ENCODE measurements at places on chromosomes 2 and 18. TPM values are rescaled to one million over a fixed set of nuclear protein-coding genes. Genes with fewer than 3 reads are reported as not detected.

Gene UGT1A8
- total RNA-seq: not detected

Gene C2orf49
- total RNA-seq: 15.7 TPM

Gene CCNT2
- total RNA-seq: 29.3 TPM

Gene YWHAQ
- total RNA-seq: 229 TPM

Gene FOXD4L1
- total RNA-seq: 0.71 TPM

GRCh38 chr2:113105047-113105785 lies 22.2 kb upstream of the IL1RN start:
- H3K4me1 ChIP-seq: no peaks in the 10 kb centered on the region
- no peaks in the 10 kb centered on the region for H3K27me3 ChIP-seq
- H3K4me3 ChIP-seq: no peak overlapping the region
- H3K36me3 ChIP-seq: no peaks in the 10 kb centered on the region
- no peak for DNase-seq
- H3K27ac ChIP-seq: peak overlapping the region; percentile 25

DNA sequence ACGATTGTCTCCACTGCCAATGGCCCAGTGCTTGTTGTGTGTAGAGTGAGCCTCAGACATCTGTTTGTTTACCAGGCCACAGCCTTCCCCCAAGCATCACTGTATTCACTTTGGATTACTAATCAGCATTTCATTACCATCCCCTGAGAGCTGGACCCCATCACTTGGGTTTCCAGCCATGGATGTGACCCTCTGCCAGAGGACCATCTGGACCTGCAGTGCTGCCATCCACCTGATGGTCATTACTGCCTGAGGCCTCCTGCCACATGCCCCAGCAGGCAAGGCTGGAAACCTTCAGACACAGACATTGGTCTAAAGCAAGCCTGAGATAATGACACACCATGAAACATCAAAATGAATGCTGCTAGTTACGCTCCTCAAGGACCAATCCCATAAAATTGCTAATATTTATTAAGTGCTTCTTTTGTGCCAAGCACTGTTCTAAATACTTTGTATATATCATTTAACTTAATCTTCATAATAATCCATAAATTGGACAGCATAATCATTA lies 2096.3 kb upstream of the CELF4 start:
- DNase-seq: no peak
- H3K4me3 ChIP-seq: no peak overlapping the region
- H3K4me1 ChIP-seq: no peaks in the 10 kb centered on the region
- no peak overlapping the region for H3K27ac ChIP-seq
- no peaks in the 10 kb centered on the region for H3K27me3 ChIP-seq

DNA sequence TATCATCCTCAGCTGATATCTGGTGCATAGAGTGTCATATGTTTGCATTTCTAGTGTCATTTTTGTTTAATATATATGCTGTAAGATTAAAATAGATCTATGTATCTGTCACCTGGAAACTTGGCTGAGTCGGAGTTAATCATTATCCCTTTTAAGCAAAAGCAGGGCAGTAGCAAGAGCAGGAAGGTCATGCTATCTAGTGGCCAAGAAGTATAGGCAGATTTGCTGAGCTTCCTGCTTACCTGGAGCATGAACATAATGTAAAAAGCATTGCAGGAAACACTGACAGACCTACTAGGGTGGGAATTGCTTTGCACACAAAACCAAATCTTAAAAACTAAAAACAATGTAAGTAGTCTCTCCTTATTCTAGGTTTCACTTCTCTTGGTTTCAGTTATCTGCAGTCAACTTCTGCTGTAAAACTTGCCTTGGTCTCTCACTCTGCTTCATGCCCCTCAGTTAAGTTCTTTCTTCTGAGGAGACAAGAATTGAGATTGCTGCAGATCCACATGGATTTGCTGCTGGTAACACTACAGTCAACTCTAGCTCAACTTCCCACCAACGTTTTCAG lies 295.3 kb downstream of the CDH7 start:
- no peak overlapping the region for H3K4me3 ChIP-seq
- no peak for DNase-seq
- H3K36me3 ChIP-seq: no peaks in the 10 kb centered on the region
- no peak overlapping the region for H3K27ac ChIP-seq
- H3K4me1 ChIP-seq: no peaks in the 10 kb centered on the region

DNA sequence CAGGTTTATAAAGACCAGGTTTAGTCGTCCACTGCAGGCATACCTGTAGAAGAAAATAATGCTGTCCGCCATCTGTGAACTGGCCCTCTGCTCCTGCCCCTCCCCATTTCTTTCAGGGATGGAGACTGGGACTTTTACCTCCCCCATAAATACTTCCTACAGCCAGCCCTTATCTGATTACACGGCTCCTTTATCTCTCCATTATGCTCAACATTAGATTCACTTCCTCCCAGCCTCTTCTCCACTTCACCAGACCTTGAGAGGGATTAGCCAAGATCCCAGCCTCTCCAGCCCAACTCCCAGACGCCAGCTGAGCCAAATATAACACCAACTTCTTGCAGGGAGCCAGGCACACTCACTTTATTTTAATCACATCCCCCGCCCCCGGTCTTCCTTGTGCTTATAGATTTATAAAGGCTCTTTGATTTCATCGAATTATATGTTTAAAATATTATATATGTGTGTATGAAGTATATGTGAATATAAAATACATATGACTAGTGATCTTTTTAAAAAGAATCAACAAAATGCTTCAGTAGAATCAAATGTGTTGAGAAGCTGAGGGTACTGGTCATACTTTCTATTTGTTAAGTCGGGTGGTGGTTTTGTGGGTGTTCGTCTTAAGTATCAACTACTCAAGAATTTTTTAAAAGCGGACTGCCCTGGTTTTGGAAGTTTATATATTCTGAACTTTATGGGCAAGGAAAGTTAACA lies 81.0 kb downstream of the SPRED2 start:
- peak; percentile 36 for DNase-seq
- no peaks in the 10 kb centered on the region for H3K27me3 ChIP-seq
- no peak overlapping the region for H3K27ac ChIP-seq

DNA sequence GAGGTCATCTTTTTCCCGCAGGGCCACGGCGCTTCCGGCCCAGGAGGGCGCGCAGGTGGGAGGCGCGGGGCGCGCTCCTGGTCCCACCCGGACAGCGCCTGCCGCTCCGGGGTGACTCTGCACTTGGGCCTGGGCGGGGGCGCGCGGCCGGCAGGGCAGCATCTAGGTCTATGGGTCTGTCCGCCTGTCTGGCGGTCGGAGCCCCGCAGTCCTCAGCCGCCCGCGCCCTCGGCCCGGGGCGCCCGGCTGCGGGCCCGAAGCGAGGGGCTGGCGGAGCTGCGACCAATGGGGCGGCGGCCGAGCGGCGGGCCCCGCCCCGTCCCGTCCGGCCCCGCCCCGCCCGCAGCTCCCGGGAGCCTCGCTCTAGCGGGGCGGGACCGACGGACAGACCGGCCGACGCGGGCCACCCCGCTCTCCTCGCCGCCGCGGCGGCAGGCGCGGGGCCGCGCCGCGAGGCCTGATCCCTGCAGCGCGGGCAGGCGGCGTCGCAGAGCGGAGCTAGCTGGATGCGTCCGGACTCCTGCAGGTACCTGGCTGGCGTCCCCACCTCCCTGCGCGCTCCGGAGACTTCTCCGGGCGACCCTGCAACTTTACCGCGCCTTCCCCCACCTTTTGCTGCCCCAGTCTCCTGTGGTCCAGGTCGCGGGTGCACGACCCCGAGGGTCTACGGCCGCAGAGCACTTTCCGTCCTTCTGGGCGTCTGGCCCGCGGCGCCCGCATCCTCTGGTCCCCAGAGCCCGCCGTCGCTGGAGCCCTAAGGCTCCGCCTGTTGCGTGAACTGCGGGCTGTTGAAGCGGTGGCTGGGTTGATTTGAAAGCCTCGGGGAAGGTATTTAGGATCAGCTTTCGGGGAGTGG lies at the start of gene KCNS3:
KCNS3 (plus strand) TSS at position 387 of the 856 bp plus-strand sequence. CDS start 52,342 bp downstream, outside the sequence.
- H3K4me3 ChIP-seq: peak within 1 kb of the TSS; percentile 72
- H3K27me3 ChIP-seq: peaks cover 4% of the 10 kb centered on the region
- H3K36me3 ChIP-seq: no peaks in the 10 kb centered on the region
- H3K4me1 ChIP-seq: peaks cover 10% of the 10 kb centered on the region

DNA sequence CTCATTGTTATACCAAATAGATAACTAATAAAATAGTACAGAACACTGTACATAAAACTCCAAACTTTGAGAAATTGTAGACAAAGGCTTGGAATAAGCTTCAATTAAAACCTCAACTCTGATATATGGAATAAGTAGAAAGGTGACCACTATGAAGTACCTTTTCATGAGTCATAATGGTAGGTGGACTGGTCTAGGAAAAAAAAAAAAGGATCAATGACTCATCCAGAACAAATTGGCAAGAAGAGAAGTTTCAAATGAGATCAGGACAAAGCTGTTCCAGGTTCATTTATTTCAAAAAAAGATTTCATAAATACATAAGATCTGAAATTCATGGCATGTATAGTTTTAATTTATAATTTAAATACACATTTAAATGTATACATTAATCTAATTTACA lies 769.7 kb downstream of the SUCLG1 start:
- H3K4me1 ChIP-seq: no peaks in the 10 kb centered on the region
- DNase-seq: no peak
- H3K36me3 ChIP-seq: no peaks in the 10 kb centered on the region
- H3K27me3 ChIP-seq: no peaks in the 10 kb centered on the region
- H3K4me3 ChIP-seq: no peak overlapping the region

DNA sequence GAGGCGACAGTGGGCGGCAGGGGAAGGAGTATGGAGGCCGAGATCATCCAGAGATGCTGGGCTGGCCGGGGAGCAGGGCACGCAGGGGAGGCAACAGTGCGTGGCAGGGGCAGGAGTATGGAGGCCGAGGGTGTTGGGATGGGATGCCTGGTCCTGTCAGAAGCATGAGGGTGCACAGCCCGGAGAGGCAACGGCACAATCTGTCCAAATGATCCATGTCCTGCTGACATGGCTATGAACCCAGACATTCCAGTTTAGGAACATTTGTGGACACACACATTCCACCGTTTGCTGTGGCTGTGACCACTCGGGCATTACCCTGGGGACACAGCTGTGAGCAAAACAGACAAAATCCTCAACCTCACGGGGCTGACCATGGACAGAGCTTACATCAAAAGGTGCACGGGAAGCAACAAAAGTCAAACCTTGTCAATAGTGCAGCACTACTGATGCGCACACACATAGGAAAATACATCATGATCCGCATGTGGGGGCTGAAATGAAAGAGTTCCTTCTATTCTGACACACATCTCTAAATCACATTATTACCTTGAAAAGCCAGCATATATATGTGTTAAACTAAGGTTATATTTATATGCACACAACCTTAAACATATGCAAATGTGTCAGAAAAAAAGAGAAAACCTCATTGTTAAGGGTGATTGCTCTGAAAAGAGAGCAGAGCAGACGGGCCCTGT lies 144.0 kb upstream of the GPC1 start:
- no peaks in the 10 kb centered on the region for H3K27me3 ChIP-seq
- no peaks in the 10 kb centered on the region for H3K36me3 ChIP-seq
- H3K4me3 ChIP-seq: no peak overlapping the region
- DNase-seq: no peak

DNA sequence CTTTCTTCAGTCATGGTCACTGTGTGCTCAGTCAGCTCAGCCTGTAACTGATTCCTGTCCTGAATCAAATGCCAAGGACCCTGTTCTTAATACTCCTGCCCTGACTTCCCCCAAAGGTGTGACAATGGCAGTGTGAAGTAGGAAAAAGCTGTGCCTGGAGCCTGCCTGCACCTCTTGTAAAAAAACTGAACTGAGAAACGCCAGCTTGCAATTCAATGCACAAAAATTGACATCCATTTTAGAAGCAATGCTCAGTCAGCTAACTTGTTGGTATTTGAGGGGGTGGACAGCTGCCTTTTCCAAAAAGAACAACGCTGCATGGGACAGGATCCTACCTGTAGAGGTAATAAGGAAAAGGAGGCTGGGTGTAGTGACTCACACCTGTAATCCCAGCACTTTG lies 66.3 kb upstream of the TMEM247 start:
- H3K27ac ChIP-seq: no peak overlapping the region
- H3K27me3 ChIP-seq: no peaks in the 10 kb centered on the region
- peaks cover 9% of the 10 kb centered on the region for H3K4me1 ChIP-seq
- DNase-seq: no peak
- no peaks in the 10 kb centered on the region for H3K36me3 ChIP-seq
- no peak overlapping the region for H3K4me3 ChIP-seq

- no peaks in the 10 kb centered on the region for H3K27me3 ChIP-seq
- H3K36me3 ChIP-seq: no peaks in the 10 kb centered on the region
- H3K4me1 ChIP-seq: no peaks in the 10 kb centered on the region
- peak; percentile 57 for DNase-seq
Observed at GRCh38 chr2:184523732-184524131, 74.6 kb upstream of the ZNF804A start.

- DNase-seq: no peak
- H3K27me3 ChIP-seq: no peaks in the 10 kb centered on the region
- H3K4me3 ChIP-seq: no peak overlapping the region
- H3K27ac ChIP-seq: no peak overlapping the region
- H3K4me1 ChIP-seq: no peaks in the 10 kb centered on the region
Observed at GRCh38 chr2:86124683-86125082, 18.6 kb downstream of the PTCD3 start.

DNA sequence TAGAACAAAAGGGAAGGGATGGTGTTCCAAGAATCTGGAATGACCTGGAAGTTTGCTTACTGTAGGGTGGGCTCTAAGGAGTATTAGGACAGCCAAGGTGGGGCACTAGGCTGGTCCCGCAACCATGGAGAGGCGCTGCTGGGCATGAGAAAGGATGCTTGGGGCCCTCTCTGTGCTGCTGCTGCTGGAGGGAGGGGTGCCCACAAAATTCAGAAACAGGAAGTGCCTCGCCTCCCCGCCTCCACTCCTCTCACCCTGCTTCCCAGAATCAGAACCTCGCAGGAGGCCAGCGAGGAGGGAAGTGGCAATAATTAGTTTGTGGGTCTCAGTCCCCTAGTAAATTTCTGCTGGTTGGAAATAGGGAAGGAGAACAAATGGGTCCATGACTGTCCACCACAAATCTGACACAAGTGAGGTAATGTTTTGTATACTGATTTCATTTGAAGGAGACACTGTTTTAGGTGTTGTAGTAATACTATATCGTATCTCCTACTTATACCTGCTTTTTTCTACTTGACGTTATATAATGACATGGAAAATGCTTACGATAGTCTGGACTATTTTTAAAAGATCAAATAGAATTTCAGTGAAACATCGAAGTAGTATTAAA lies 7.9 kb upstream of the PDCL3 start:
- no peak overlapping the region for H3K4me3 ChIP-seq
- no peak for DNase-seq
- H3K27me3 ChIP-seq: no peaks in the 10 kb centered on the region
- H3K36me3 ChIP-seq: no peaks in the 10 kb centered on the region

GRCh38 chr2:38560092-38560491 lies 42.6 kb downstream of the HNRNPLL start:
- H3K27ac ChIP-seq: no peak overlapping the region
- no peaks in the 10 kb centered on the region for H3K27me3 ChIP-seq
- H3K36me3 ChIP-seq: peaks cover 35% of the 10 kb centered on the region
- DNase-seq: no peak

DNA sequence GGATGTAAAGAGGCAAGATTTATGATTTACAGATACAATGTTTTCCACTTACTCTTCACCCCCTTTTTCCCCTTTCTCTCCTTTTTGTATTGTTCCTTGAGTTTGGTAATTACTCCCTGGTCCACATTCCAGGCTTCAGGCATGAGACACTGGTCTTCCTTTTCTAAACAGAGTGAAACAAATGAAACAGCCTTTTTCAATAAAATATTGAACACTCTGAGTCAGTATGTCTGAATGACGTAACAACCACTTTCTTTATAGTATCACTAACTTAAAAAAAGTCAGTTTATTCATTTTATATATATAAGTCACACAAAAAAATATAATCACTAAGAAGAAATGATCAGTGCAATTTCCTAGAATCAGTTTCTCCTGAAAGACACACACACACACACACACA lies 79.7 kb downstream of the STRN start:
- no peak for DNase-seq
- no peaks in the 10 kb centered on the region for H3K36me3 ChIP-seq
- no peak overlapping the region for H3K27ac ChIP-seq

Measured in left lung (tissue), 14 donors.